ENCODE measurements at places on chromosomes 16 and 17. TPM values are rescaled to one million over a fixed set of nuclear protein-coding genes. Genes with fewer than 3 reads are reported as not detected.

DNA sequence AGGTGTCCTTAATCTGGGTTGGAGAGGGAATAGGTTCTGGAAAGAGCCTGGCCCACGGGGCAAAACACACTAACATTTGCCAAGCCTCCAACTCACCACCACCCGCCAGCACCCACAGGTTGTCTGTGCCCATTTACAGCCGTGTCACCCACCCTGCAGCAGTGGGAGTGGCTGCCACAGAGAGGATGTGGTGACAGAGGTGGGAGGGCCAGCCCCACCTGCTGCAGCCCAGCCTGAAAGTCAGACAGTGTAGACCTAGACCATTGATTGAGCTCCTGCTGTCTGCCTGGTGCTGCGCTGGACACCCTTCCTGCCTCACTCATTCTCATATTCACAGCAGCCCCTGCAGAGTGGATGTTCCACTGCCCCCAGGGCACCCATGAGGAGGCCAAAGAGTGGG, 44.7 kb downstream of the IL21R start:
- no peak for DNase-seq

The SALL1 gene
- total RNA-seq: 41.5 TPM

The ZG16B gene
- not detected for total RNA-seq

DNA sequence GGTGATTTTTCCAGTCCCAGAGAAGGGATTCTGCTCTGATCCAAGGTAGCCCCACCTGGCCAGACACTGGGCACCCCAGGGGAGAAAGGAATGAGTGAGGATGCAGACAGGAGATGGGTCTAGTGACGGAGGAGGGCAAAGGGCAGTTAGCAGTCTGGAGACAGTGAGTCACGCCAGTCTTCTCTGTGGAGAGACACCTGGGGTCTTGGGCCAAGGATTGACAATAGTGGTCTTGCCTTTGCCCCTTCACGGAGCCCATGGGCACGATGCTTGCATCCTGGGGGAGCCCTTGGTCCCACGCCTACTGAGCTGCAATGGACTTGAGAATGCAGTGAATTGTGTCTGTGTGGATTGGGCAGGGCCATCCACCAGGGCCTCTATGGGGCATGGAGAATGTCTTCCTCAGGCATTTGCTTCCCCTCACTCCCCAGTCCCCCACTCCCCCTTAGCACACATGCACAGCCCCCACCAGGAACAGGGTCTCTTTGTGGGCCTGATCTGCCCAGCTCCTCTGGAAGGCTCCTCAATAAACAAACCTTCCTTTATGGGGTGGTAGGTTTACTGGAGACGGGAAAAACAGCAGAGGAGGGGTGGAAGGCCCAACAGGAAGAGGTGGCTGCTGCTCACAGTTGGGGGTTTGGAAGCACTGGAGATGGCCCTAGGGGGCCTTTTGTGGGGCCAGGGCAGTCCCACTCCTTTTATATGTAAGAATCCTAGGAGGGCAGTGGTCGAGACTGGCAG, 1.4 kb downstream of the CHAD start:
- DNase-seq: no peak

The PRR15L gene
- 63.6 TPM for total RNA-seq

GRCh38 chr17:17942846-17943245, 29.4 kb downstream of the TOM1L2 start:
- no peak for DNase-seq

- no peak for DNase-seq
Observed at GRCh38 chr17:82152556-82153294, 54.7 kb upstream of the FASN start.

The DDX42 gene
- 138 TPM for total RNA-seq

The ARMC5 gene
- total RNA-seq: 18.0 TPM

DNA sequence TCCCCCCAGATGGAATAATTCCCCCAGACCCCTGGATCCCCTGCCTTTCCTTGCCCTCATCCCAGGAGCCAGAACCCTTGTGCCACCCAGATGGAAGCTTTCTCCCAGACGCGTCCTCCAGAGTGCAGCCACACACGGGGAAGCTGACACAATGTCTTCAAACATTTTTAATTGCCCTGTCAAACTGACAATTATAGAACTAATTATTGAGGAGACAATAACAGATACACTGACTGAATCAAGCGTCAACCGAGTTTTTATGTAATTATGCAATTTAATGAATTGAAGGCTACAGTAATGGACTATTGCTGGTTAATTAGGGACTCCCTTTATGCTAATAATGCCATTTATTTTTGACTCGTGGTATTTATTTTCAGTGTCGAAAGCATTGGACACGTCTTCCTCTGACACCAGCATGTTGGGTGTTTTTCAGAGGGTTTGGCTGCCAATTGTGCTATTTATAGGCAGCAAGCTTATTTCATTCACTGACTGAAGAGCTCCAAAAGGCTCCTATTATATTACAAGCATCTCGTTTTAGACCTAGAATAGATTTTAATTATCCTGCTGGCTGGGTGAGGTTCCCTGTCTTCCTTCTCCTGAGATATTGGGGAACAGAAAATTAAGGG, 298.2 kb upstream of the C16orf82 start:
- no peak for DNase-seq

GRCh38 chr17:9071016-9071415, 49.7 kb downstream of the NTN1 start:
- no peak for DNase-seq

- DNase-seq: no peak
Observed at GRCh38 chr16:31455601-31456314, 3.5 kb upstream of the ARMC5 start.

The PGAP6 gene
- 57.2 TPM for total RNA-seq

The SLC16A11 gene
- 16.2 TPM for total RNA-seq

GRCh38 chr16:66026211-66026610, 340.3 kb upstream of the CDH5 start:
- no peak for DNase-seq

- DNase-seq: no peak
Observed at GRCh38 chr16:46859719-46860152, 24.4 kb upstream of the GPT2 start.

DNA sequence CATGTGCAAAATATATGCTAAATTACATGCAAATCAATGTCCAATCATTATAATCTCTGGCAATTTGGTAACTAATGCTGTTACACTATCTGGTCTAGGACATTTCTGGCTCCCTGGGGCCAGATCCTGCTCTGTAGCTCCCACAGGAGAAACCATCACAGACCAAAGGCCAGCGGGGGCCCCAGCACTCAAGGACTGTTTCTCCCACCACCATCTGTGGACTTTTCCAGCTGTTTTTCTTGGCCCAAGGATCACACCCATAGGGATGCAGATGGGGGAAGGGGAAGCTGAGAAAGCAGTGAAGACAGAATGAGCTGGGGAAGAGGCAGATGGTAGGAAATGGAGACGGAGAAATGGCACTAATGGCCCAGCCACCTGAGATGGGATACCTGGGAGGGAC, at the start of gene HIGD1B:
Gene HIGD1B, plus strand, starts transcription at position 298 of the 400 bp plus-strand sequence. CDS start 270 bp downstream, outside the sequence.
- DNase-seq: no peak

The PNMT gene
- not detected for total RNA-seq

The AXIN2 gene
- 40.9 TPM for total RNA-seq

The OMG gene
- 2.1 TPM for total RNA-seq

DNA sequence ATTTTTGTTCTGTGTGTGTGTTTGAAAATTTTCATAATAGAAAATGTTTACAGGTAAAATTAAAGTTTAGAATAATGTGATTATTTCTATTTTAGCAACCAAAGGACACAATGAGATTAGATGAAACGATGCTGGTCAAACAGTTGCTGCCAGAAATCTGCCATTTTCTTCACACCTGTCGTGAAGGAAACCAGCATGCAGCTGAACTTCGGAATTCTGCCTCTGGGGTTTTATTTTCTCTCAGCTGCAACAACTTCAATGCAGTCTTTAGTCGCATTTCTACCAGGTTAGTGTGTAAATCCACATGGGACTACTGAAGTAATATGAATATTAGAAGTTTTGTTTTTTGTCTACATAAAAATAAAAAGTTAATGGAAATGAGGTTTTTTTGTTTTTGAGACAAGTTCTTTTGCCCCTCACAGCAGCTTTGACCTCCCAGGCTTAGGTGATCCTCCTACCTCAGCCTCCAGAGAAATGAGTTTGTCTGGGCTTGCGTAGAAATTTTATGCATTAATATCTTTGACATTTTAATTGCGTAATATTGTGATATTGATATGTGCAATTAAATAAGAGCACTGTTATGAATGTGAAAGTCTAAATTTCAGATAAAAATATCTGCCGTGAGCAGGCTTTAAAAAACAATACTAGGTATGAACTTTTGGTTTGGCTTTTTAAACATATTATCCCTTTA, 68.5 kb downstream of the NF1 start:
- DNase-seq: no peak

DNA sequence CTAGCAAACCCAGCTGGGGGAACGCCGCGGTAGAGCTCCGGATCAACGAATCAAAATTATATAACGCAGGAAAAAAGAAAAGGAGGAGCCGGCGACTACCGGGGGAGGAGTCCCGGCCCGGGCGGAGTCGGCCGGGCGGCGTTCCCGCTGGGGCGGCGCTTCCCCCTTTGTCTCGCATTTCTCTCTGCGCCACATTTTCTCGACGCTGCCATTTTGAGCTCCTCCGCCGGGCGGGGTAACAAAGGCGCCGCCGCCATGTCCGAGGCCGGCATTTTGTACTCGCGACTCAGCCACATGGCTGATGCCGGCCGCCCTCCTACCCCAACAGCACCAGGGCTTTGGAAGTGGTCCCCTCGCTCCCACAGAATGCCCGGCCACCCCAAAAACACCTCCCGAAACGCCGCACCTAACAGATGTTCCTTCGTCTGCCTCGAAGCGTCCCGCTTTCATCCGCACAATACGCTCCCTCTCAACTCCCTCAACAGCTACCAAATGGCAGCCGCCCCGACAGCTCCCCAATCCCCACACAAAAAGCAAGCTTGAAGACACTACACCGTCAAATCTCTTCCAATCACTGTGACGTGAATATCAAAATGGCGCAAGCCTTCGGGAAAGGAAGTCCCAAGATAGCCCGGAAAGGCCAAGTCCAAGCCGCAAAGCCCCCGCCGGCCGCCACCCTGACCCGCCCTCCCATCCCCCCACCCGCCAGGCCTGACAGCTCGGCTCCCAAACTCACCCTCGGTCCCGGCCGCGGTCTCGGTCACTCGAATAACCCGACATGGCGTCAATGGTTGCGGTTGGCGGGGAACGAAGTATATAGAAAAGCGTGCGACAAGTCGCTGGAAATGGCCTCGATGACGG, 519 bp downstream of the DDX5 start:
- peak; percentile 89 for DNase-seq

DNA sequence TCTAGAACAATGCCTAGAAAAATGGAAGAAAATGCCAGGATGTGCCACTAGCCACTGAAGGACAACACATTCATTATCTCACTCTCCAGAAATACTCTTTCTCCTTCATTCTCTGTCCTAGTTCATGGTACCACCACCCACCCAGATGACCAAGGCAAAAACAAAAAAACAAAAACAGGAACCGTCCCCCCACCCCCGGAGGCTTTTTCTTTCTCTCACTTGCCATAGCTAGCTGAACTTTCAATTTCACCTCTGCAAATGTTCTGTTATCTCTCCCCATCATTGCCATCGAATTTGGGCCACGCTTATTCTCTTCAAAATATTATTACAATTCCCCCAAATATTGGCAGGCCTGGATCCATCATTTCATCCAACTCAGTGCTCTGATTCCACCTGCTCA, 49.0 kb downstream of the SOX9 start:
- no peak for DNase-seq

The ZNF423 gene
- total RNA-seq: 8.3 TPM

DNA sequence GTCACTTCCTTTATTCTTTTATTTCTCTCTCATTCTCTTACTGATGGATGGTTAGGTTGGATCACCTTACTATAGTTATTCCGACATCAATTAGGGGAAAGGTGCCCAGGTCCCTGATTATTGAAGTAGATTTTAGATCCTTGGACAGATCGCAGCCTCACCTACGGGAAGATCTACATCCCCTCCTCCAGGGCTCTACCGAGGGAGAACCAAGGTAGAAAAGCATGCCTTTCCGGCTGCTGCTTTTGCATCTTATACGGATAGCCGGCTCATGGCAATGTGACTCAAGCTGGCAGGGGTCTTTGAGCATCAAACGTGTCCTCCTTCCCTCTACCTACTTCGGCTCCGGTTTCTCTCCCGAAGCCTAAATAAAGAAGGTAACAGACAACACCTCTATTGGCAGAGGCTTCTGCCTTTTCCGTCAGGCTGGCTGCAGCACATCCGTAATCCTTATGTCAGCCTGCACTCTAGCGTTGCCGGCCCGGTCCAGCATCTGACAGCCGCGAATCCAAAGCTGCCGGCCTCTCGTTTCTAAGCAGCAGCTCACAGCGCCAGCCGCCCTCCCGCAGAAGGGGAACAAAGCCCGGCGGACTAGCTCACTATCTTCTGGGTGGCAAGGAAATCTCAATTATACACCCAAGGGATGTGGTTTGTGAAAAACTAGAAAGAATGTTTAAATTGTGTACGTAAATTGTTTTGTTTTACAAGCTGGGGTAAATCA, 46.9 kb downstream of the IRX6 start:
- DNase-seq: peak; percentile 69

DNA sequence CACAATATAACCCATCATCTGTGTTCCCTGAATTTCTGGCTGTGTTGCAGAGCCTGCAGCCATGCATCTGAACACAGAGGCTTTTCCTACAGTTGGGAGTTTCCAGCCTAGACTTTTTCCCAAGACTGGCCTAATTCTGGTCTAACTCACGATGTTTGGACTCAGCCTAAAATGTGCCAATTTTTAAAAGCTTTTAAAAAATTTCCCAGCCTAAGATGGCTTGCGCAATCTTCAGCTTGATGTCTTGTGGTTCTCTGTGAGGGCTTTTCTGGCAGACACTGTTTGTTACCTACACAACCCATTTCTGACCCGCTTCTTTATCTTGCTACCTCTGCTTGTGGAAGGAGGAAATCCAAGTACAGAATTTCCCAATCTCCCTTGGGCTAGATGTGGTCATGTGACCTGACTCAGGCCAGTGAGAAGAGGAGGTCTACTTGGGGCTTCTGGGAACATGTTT, 72.7 kb upstream of the GAS7 start:
- DNase-seq: no peak

- DNase-seq: peak; percentile 85
Observed at GRCh38 chr17:75749545-75750389, 15.2 kb downstream of the GALK1 start.

GRCh38 chr17:45227101-45227925, 5.6 kb downstream of the FMNL1 start:
- no peak for DNase-seq

GRCh38 chr16:8916541-8917225, 34.5 kb downstream of the LITAFD start:
- no peak for DNase-seq

DNA sequence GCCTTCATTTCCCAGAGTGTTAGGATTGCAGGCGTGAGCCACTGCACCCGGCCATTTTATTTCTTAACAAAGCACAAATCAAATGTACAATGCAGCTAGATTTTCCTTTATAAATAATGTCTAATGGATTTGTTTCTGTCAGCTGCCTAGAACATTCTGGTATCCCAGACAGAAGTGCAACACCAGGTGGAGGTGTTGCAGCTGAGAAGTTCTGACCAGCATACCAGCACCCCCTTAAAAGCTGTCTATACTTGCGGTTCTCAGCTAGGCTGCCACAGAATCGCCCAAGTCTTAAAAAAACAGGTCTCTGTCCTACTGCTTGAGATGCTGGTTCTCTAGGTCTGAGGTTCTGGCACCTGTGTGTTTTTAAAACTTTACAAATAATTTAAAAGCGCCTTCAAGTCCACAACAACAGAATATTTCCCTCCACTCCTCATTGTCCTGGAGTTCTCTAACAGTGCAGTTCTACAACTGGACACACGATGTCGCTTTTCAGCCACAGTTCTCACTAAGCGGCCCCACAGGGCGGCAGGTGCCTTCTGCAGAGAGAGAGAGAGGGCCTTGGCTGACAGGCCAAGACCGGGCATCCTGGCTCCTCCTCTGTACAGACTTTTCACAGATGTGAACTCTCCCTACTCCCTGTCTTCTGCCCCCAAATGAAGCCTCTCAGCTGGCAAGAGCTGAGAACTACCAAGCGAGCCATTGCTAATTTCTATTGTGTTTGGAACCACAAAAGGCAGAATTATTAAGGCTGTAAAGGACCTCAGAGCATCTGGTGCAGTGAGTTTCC, 32.6 kb upstream of the MEOX1 start:
- DNase-seq: peak; percentile 84
